ENCODE measurements at places on chromosomes 3 and 15.

DNA sequence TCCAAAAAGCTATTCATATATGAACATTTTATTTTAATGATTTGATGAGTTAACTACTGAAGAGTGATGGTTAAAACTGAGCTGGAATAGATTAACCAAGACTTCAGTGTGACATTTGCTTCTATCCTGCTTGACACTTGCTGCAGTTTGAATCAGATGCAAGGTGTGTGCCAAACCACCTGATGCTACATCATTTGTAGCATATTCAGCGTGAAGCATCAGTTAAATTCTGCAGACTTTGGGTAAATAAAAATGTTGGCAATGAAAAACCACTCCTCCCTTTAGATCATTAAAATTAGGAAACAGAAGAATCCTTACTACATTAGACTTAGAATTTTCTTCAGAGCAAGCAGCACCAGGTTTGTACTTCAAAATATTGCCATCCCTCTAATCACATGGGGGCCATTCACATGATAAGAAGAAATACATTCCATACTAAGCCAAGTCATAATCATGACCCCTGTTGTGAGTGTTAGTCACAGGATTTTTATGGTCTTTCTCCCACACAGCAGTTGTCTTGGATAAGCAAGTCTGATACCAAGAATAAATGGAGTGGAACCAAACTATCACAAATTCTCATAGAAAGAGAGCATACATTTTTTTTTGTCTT, 160.7 kb upstream of the TNIK start:
- no peak for DNase-seq

GRCh38 chr15:69626095-69627066, 173.8 kb downstream of the RPLP1 start:
- no peak for DNase-seq

- DNase-seq = no peak
These were observed 35.0 kb downstream of the MLH1 start for GRCh38 chr3:37028329-37028728.

DNA sequence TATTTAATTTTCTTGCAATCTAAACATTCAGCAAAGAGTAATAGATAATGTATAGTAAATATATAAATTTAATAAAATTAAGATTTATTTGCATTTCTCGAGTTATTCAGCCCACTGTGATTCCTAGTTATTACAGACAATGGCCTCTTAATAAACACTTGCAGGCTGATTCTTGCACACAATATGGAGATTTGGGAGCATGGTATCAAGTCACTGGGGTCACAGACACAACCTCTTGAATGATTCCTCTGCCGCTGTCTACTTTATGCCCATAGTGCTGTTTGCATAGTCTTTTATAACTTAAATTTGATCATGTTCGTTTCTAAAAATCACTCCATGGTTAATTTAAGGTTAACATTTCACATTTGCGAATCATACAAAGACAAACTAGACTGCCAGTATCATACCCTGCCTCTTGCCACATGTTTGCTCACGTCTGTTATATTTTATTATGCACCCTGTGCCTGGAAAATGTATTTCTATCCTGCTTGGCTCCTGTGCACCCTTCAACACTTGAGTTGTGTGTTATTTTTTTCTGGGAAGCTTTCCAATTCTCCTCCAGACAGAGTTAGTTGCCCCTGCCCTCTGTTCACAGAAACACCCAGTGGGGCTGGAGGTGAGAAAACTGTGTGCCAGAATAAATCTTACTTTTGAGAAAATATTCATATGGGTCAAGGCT, 206.3 kb upstream of the ROBO1 start:
- no peak for DNase-seq

DNA sequence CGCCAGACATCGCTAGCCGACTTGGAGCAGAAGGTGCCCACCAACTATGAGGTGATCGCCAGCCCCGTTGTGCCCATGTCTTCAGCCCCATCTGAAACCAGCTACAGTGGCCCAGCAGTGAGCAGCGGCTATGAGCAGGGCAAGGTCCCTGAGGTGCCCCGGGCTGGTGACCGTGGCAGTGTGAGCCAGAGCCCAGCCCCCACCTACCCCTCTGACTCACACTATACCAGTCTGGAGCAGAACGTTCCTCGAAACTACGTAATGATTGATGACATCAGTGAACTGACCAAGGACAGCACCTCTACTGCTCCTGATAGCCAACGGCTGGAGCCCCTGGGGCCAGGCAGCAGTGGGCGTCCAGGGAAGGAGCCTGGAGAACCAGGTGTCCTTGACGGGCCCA, 12.9 kb upstream of the APEH start:
- no peak for DNase-seq

DNA sequence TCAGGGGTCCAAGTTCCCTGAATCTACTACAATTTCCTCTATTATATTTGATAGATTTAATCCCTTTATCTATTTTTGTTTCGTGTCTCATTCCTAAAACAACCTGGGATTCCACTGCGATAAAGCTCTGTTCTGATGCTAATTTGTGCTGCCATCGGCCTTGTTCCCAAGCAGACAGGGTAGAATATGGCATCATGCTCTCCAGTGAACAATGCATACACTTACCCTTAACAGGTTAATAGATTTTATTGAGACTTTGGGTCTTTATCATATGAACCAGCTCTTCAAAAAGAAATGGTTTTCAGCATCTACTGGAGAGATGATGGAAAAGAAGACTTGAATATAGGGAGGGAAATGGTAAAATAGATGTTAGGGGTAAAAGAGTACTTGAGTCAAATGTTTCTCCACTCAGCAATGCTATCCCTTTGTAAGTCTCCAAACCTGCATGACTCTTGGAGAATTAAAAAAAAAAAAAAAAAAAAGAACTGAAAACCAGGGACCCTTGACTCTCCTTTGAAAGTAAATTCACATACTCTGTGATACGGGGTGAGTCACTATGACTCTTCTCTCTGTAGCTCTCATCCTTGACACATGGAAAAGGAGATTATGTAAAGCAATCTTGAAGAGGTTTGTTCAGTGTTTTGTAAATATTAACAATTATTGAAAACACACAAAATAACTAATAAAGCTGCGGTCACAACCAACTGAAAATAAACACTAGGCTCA, 268.8 kb downstream of the ZBTB20 start:
- DNase-seq = no peak
